ENCODE measurements at places on chromosomes 13 and 19. TPM values are rescaled to one million over a fixed set of nuclear protein-coding genes. Genes with fewer than 3 reads are reported as not detected.
A peak's percentile ranks its signal among the peaks of the same experiment; 100 is the strongest.

- peak; percentile 87 for DNase-seq
Observed at GRCh38 chr19:47813304-47813994, 8.3 kb upstream of the CRX start.

DNA sequence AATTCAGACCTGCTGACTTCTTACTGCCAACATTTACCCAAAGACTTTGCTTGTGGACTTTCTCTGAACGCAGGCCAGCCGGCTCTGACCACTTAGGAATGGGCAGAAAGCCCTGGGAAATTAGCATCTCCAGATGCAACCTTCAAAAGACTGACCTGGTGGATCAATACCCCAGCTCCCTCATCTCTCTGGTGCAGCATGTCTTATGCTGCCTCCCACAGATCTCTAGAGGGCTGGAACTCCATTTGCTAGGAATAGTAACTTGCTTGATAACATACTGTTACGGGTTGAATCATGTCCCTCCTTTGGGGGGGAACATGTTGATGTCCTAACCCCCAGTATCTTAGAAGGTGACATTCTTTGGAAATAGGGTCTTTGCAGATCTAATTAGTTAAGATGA lies 12.9 kb upstream of the SLC25A41 start:
- DNase-seq: no peak

GRCh38 chr19:53808710-53809125 lies 15.4 kb downstream of the NLRP12 start:
- DNase-seq: no peak

DNA sequence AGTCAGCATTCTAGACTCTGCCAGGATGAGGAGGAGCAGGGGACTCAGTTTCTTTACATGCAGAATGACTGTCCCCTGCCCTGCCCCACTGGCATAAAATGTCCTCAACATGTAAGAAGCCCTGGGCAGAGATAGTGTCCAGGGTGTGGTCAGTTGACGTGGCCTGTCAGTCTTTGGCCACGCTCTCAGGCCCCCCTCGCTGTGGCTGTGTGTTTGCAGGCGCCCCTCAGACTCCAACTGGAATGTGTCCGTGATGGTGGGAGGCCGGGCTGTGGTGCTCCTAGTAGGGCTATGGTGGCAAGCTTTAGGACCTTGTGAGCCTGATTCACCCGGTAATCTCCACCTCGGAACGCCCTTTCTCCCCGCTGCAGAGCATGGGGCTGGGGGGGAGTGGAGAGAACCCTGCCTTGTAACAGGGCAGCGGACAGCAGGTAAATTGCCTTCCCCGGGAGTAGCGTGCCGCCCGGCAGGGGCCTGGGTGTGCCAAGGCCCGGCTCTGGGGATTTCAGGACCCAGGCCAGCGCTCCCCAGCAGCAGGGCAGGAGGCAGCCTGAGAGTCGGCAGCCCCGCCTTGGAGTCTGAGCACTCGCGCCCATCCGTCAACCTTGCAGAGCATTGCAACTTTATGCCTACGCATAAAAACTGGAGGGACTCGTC lies 62.3 kb downstream of the CHST8 start:
- DNase-seq: peak; percentile 47

DNA sequence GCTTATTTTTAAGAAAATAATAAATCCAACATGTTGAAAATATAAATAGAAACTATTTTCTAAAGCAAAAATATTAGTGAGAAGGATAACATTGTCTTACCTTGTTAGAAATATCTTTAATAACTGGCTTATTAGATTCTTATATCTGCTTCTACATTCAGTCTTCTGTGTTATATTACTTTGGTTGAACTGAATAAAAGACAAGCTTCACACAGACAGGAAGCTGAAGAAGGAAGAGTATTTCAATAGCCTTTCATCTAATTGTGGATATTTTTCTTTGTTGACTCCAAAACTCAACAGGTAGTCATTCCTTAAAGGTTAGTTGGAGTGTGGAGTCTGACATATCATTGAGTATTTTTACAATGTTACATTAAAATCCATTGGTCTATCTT lies 10.9 kb downstream of the SETDB2 start:
- no peak for DNase-seq

DNA sequence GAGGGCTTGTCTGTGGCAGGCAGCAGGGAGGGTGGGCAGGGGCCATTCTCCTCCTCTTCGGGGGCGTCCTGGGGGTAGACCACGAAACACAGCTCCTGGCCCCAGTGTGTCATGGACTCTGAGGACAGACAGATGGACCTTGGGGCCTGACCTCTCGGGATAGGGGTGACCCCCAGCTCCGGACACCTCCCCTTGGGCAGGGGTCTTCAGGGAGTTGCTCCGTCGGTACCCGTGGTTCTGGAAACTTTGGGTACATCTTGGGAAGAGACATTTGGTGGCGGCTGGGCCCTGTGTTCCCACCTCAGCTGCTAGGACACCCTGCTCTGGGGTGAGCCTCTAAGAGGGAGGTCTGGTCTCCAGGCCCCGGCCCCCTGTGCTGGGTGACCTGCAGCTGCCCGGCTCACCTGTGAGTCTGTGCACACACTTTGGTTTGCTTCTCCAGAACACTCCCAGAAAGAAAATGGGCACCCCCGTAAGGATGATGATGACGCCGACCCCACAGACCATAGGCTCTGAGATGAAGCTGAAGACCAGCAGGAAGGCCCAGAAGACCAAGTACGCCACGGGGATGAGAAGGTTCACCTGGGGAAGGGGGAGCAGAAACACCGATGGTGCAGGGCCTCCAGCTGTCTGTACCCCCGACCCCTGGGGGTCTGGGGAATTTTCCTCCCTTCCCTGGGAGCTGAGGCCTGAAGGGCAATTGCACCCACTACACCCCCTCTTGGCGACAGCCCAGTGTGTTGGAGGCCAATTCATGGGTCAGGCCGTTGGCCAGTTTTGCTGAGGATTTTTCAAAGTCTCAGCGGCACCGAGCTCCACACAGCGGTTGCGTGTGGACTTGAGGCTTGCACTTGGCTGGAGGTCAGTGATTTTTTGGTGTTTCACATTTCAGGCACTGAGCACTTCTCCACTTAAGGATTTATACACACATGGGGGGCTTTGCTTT lies 15.0 kb downstream of the LRP3 start:
- DNase-seq: peak; percentile 59

DNA sequence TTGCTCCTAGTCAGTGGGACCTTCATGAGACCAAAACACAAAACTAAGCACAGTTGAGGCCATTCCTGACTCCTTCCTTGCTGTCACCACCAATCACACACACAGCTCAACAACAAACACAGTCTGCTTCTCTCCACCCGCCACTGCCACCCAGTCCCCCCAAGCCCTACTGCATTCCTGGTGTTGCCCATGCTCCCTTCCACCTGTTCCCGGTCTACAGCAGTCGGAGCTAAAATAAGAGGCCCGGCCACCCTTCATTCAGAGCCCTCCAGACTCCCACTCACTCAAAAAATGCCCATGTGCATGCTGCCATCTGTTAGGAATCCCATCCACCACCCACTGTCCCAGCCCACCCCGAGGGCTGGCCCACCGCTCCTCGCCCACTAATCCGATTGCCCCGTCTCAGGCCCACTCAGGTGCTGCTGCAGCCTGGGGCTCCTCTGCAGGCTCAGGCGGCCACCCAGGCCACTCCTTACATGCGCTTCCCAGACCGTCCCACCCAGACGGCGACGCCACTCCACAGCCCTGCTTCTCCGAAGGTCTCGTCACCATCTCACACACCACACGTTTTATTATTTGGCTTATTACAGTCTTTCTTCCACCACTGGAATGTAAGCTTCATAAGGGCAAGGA lies 127.6 kb downstream of the RNF17 start:
- no peak for DNase-seq

GRCh38 chr13:39311619-39312018 lies 273.4 kb downstream of the NHLRC3 start:
- DNase-seq: no peak

GRCh38 chr19:55588738-55589137 lies 8.1 kb upstream of the ZNF579 start:
- DNase-seq: no peak

- no peak for DNase-seq
Observed at GRCh38 chr13:94160875-94161274, 318.6 kb downstream of the DCT start.

GRCh38 chr13:106799781-106800335 lies 231.9 kb upstream of the ARGLU1 start:
- no peak for DNase-seq

- no peak for DNase-seq
Observed at GRCh38 chr19:3608750-3609322, 2.2 kb upstream of the TBXA2R start.

DNA sequence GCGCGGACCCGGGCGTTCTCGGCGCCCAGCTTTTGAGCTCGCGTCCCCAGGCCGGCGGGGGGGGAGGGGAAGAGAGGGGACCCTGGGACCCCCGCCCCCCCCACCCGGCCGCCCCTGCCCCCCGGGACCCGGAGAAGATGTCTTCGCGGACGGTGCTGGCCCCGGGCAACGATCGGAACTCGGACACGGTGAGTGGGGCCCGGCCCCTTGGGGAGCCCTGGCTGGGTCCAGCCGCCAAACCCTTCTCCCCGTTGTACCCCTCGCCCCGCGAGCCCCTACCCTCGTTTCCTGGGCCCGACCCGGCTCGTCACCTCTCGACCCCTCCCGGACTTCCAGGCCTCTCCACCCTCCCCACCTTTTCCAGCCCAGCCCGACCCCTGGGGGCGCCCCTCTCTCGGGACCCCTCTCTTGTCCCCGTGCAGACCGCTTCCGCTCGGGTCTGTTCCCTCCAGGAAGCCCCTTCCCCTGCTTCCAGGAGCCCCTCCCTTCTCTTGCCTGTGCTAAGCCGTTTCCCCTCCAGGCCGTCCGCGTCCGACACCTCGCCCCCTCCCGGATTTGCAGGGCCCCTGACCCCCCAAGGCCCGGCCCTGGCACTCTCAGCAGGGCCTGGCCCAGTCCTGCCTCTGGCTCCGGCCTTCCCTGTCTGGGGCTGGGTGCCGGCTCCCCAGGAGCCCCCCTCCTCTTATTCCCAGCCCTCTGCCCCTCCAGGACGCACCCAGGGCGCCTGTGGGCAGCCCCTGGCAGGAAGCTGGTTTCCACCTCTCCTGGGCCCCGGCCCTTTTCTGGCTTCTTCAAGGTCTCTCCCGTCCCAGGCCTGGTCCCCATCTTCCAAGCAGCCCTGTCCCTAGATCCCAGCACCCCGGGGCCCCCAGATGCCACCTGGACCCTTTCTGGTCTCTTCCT lies 632 bp downstream of the MARK4 start:
- DNase-seq: no peak

DNA sequence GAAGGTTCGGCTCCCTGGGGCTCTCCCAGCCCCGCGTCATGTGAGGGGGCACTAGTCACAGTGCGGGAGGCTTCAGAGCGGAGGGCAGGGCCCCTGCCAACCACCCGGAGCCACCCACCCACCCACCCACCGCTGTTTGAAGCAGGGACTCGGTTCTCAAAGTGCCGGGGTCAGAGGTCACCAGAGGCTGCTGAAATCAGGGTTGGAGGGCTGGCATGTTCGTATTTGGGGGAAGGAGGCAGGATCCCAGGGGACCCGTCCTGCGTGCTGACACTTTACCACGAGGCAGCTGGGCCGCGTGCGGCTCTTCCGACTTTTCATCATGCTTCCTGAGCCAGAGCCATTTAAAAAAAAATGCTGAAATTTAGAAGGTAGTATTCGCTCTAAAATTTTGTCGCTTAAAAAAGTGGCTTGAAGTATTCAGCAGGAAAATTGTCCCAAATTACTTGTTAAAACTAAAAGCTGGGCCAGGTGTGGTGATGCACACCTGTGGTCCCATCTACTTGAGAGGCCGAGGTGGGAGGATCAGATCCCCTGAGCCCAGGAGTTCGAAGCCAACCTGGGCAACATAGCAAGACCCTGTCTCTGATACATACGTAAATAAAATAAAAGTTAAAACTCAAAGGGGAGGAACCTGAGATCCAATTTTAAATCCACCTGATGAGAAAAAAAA lies 21.2 kb downstream of the ATP11A start:
- DNase-seq: no peak

DNA sequence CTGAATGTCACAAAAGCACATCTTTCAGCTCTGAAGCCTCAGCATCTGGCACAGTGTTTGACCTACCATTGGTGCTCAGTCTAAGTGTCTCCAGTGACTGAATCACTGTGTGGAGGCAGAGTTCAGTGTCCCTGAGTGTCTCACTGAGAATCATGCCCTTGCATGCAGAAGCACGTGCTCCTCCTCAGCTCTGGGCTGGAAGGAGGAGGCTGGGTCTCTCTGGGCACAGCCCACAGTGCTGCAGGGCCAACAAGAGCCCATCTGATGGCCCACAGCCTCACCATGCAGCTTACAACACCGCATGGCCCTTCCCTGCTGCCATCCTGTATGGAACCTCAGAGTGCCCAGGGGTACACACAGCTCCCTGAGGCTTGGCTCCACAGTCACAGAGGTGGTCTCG lies 86.1 kb downstream of the TEX26 start:
- DNase-seq: no peak

DNA sequence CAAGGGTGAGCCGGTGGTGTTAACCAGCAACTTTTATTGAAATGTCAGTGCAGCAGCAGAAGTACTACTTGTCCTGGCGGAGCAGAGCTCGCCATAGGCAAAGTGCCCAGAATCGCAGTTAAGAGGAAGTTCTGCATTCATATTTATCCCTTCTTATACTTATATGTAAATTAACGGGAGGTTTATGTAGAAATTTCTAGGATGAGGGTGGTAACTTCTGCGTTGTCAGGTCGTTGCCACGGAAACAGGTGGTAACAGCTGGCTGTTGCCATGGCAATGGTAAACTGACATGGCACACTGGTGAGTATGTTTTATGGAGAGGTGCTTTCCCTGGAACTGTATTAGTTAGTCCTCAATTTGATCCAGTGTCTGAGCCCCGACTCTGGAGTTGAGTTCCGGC lies 2494.9 kb upstream of the PCDH20 start:
- no peak for DNase-seq

Gene PRRG2
- total RNA-seq: 0.76 TPM

Gene MISP3
- total RNA-seq: 7.3 TPM

Gene CLPTM1
- total RNA-seq: 90.1 TPM

Gene SOX21
- not detected for total RNA-seq

Gene KIR3DL2
- total RNA-seq: not detected

Gene KCNRG
- total RNA-seq: 0.22 TPM

Gene TPM4
- total RNA-seq: 106 TPM

Gene LGALS7B
- not detected for total RNA-seq

Gene SLC6A16
- total RNA-seq: 0.92 TPM

Gene GPR183
- total RNA-seq: 2.7 TPM

Gene CABP5
- not detected for total RNA-seq

Gene STXBP2
- 8.4 TPM for total RNA-seq

Gene ICAM4
- total RNA-seq: 0.30 TPM

Gene CYP4F2
- total RNA-seq: not detected

Gene PTH2
- not detected for total RNA-seq

Gene RB1
- total RNA-seq: 27.7 TPM

Measured in Right ventricle myocardium inferior (tissue), 1 donor.